ENCODE measurements at places on chromosomes 12 and 14.

DNA sequence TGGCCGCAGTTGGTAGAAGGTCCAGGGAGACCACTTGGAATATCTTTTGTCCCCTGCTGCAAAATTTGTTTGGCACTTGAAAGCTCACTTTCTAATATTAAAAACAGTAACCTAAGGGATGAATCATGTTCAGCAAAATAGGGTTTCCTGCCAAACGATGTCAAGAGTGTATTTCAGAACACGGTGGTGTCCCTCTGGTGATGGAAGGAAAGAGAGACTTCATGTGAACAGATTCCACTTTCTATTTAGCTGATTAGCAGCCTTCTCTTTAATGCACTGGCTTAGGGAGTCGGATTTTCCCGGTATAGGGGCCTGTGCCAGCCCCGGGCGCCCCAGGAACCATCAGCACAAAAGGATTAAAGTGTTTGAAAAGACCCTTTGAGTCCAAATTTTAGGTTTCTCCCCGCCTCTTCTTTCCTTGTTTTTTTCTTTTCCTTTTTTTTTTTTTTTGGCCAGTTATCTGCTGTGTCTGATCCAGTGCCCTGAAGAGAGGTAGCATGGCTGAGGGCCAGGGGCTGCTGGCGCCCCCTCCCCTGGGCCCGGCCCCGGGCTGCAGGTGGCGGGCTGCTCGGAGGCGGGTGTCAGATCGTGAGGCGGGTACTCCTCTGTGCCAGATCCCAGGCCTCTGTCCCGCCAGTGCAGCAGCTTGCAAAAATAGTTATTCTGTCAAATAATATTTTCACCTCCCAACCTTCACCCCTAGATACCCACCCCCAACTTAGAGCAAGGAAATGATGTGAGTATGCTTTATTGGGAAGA lies 88.3 kb downstream of the TESC start:
- DNase-seq: no peak

- no peak for DNase-seq
Observed at GRCh38 chr14:51478175-51478621, 173.5 kb upstream of the FRMD6 start.

- no peak for DNase-seq
Observed at GRCh38 chr12:75505706-75506312, 5.6 kb downstream of the KRR1 start.

- DNase-seq: no peak
Observed at GRCh38 chr12:77774761-77775160, 55.9 kb upstream of the NAV3 start.

GRCh38 chr12:86914721-86915120 lies 658.5 kb upstream of the MGAT4C start:
- DNase-seq: no peak

DNA sequence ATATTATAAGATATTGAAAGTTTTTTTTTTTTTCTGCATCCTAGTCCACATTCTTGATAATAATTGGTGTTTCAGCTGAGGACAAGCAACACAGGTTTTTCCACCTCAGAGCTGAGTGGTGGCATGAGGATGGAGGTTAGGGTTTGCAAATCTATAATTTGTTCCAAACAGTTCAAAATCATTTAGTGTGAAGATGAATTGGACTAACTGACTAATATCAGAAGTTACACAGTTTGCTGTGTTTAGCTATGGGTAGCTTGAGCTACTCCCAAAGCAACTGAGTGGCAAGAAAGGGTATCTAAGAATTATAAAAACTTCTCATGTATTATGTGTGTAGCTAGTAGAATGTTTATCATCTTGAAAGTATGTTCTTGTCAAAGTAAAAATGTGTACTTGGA lies 17.1 kb downstream of the EID3 start:
- no peak for DNase-seq

DNA sequence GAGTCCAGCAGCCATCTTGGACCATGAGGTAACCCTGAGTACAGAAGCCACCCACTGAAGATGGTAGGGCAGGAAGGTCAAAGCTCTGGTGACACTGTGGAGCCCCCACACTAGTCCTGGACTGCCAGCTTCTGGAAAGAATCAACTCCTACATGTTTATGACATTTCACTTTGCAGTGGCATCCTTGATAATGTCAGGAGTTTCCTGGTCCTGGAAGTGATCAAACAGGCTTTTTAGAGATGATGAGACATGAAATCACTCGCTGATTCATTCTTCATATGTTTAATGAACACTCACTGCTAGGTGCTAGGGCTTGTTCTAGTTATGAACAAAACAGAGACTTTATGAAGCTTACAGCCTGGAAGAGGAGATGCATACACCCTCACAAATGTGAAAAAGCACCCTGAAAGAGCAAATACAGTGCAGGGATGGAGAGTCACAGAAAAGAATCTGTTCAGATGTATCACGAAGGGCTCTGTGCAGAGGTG lies 15.8 kb upstream of the HNF1A start:
- no peak for DNase-seq

DNA sequence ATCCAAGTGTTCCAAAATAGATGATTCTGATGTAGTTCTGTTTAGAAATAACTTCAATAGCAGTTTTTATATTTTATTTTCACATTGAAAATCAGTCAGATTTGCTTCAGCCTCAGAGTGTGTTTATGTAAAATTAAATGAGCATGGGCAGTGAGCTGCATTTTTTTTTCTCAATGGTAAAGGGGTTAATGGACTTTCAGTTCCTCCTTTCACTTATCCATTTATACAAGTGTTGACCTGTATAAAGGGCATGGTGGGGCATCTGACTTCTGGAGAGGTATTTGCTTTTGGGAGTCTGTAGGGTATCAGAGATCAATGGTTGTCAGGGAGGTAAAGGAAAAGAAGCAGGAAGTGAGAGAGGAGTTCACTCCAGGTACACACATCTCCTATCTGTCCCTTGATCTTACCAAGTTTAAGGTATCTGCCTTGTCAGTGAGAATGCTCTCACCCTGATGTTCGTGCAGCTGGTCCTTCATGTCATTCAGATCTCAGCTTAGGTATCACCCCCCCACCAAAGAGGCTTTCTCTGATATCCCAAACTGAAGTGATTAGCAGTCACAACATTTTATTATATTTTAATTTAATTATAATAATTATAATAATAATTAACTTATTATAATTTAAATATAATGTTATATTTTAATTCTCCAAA lies 181.6 kb upstream of the LMNTD1 start:
- DNase-seq: no peak

DNA sequence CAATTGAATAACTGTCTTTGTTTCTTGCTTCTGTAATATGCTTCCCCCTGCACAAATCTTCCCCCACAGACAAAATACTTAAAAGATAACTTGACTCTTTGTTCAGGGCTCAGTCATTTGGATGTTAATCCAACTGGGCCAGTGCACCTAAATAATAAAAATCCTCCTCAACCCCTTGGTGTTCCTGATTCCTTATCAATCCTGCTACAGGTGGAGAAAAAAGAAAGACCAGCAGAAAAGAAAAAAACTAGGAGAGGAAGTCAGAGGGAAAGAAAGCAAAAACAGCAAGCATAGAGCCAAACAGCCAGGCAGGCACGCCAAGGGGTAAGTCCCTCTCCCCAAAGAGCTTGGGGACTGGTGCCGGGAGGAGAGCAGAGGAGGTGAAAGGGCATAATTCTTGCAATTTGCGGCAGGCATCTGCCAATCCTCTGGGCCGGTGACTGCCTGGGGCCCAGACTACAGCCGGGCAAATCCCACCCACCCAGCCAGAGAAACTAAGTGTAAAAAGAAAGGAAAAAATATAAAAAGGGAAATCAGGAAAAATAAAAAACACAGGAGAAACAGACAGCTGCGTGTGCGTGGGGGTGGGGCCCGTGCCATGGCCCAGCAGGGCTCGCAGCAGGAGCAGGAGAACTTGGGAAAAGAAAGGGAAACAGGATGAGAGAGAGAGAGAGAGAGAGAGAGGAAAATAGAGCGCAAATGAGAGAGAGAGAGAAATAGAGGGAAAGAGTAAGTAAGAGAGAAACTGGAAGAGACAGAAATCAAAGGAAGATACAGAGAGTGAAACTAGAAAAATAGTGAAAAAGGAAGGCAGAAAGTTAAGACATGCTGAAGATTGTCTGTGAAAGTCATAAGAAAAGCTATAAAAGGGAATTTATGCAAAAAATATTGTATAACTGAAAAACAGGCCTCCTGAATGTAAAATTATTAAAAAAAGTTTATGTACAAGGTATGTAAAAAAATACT lies 21.4 kb downstream of the KLRK1 start:
- DNase-seq: no peak

GRCh38 chr12:75909714-75910656 lies 121.6 kb downstream of the PHLDA1 start:
- no peak for DNase-seq

DNA sequence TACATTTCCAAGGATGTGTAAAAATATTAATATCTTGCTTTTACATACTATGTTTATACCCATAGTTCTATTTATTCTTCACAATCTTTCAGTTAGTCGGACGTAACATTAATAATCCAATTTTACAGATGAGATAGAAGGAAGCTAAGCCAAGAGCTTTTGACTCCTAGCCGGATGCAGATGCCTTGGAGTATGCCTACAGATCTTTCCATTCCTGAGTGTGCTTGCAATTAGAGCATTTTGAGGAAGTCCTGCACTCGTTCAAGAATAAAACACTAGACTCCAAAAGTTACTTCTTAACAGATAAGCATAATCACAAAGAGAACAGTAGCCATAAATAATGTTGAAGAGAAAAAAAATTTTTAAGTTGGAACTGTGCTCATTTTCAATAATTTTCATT lies 337.6 kb upstream of the CLEC14A start:
- DNase-seq: no peak

DNA sequence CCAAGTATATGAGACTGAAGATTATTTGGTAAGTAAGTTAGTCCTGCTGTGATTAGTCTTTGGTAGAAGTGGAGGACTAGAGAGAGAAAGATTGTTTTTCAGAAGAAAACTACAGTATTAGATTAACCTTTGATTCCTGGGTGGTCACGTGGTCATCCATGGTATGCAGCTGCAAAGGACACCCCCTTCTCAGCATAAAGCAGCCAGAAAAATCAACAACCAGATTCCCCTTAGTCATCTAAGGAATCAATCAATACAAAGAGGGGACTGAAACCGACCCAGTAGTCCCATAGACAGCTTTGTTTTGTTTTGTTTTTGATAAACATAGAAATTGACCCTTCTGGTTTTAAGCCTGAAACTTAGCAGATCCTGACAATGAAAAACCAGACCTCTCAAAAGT lies 30.3 kb upstream of the MDGA2 start:
- DNase-seq: no peak

GRCh38 chr14:36915081-36915480 lies 253.4 kb downstream of the PAX9 start:
- no peak for DNase-seq

DNA sequence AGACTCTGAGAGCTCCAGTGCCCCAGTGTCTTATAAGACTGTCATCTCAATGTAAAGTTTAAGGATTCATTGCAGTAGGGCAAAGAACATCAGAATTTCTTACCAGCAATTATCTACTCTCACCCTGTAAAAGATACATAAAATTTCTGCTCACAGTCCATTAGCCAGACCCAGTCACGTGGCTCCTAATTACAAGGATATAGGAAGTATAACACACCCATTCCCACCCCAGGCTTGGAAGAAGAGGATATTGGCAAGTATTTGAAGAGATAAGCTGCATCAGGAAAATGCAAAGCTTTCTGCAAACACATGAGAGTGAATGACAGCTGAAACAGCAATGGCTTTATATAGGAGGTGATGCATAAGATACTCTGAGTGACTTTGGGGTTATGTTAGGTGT lies 14.3 kb downstream of the SYT1 start:
- no peak for DNase-seq

- no peak for DNase-seq
Observed at GRCh38 chr14:75201087-75201486, 24.7 kb upstream of the TMED10 start.

GRCh38 chr12:20490213-20490612 lies 121.9 kb downstream of the PDE3A start:
- no peak for DNase-seq

GRCh38 chr12:53618275-53618674 lies 7.9 kb downstream of the ATF7 start:
- no peak for DNase-seq

GRCh38 chr12:25958428-25959070 lies at the start of gene RASSF8:
TSS of gene RASSF8 (plus strand) at chr12:25958682. CDS start at chr12:26055344, 96,662 bp downstream.
- DNase-seq: no peak

- no peak for DNase-seq
Observed at GRCh38 chr12:92847368-92847767, 81.7 kb downstream of the EEA1 start.

DNA sequence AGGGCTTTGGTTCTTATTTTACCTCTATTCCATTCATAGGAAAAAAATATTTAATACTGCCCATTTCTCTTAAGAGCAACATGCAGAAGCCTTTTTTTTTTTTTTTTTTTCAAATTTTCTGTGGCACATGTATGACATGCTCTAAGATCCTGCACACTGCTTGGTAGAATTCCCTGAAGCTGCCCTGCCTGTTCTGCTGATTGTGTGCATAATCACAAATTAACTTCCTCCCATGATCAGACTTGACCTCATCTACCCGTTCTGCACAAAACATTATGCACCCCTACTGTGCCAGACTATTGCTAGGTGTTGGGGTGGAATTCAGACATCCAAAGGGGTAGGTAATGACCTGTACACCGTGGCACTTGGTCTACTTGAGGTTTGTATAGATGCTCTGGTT lies 22.2 kb downstream of the SUDS3 start:
- no peak for DNase-seq

- DNase-seq: no peak
Observed at GRCh38 chr12:68794653-68795251, 13.2 kb upstream of the MDM2 start.

- no peak for DNase-seq
Observed at GRCh38 chr14:37994846-37995372, 212.8 kb upstream of the SSTR1 start.

GRCh38 chr12:22574921-22575320 lies 30.6 kb upstream of the C2CD5 start:
- no peak for DNase-seq

GRCh38 chr14:94689218-94689984 lies 77.2 kb downstream of the SERPINA3 start:
- no peak for DNase-seq

DNA sequence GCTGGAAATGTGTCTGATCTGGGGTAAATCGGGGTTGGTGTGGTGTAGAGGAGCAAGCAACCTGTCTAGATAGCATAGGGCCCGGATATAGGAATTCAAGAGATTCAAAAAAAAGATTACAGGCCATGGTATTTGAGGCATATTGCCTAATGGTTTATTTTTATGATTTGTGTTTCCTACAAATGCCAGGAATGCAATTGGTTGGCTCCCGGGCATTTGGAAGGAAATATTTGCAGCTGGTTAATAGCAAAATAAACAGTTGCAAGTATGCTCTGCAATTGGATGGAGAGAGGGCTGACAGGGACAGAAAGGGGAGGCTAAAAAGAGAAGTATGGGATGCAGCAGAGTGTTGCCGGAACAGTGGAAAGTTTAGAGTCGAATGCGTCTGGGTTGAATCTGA lies 315.6 kb upstream of the ATP2B1 start:
- DNase-seq: no peak

DNA sequence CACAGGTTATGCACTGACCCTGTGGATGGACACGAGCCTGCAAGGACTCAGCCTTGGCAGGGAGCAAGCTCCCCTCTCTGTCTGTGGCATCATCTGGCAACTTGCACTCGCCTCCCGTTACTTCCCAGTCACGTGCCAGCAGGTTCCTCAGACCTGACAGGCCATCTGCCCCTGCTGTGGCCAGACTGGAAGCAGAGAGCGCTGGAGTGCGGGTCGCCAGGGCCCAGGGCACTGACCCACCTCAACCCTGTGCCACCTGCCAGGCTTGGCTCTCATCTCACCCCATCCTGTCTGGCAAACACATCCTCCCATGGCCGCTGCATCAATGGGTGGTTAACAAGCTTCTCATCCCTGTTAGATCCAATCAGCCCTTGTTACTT lies 28.4 kb downstream of the SLC6A12 start:
- DNase-seq: no peak
